Left ventricle myocardium inferior (tissue), 1 donor: ENCODE measurements at places on chromosomes 7 and 10. TPM values are rescaled to one million over a fixed set of nuclear protein-coding genes. Genes with fewer than 3 reads are reported as not detected.
A peak's percentile ranks its signal among the peaks of the same experiment; 100 is the strongest.

Gene CLEC5A
- total RNA-seq: 0.47 TPM

Gene GALNT17
- 95.3 TPM for total RNA-seq

Gene DEPP1
- total RNA-seq: 27.5 TPM

Gene LRGUK
- total RNA-seq: 0.19 TPM

Gene VIM
- 375 TPM for total RNA-seq

Gene PDZD7
- total RNA-seq: 0.27 TPM

Gene UTF1
- not detected for total RNA-seq

Gene ELMO1
- 10.0 TPM for total RNA-seq

Gene HOXA2
- not detected for total RNA-seq

Gene ABCB4
- total RNA-seq: 4.2 TPM

Gene MSRB2
- total RNA-seq: 146 TPM

DNA sequence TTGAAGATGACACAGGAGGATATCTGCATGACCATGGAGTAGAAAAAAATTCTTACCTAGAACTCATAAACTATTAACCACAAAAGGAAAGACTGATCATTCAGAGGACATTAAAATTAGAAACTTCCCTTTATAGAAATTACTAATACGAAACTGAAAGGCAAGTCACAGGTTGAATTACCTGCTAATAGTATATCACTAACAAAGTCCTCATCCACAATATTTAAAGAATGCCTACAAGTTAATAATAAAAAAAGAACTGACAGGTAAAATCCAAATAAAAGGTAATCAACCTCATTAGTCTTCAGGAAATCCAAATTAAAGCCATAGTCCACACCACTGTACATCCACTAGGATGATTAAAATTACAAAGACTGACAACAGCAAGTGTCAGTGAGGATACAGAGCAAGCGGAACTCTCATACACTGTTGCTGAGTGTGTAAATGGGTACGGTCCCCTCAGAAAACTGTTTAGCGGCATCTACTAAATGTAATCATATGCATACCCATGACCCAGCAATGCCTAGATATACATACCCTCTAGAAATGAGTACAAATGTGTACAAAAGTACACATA lies 71.2 kb downstream of the ARHGAP21 start:
- H3K4me3 ChIP-seq: no peak overlapping the region
- peaks cover 51% of the 10 kb centered on the region for H3K4me1 ChIP-seq
- H3K36me3 ChIP-seq: no peaks in the 10 kb centered on the region
- H3K27me3 ChIP-seq: no peaks in the 10 kb centered on the region

DNA sequence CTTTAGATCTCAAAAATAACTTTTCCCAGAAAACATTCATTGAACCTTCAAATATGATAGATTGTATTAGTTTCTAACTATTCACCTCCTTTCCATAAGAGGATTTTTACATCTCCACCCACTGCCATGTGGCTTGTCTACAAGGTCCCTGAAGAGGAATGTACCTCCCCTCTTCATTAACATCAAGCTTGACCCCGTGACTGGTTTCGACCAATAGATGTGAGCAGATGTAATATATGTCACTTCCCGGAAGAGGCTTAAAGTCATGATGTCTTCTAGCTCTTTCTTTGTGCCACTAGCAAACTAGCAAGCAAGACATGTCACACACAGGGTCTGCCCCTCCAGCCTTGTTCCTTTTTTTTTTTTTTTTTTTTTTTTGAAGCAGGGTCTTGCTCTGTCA lies 6.9 kb downstream of the BAZ1B start:
- no peak overlapping the region for H3K27ac ChIP-seq
- H3K4me3 ChIP-seq: no peak overlapping the region
- H3K27me3 ChIP-seq: no peaks in the 10 kb centered on the region
- DNase-seq: no peak
- H3K36me3 ChIP-seq: peaks cover 38% of the 10 kb centered on the region
- peaks cover 58% of the 10 kb centered on the region for H3K4me1 ChIP-seq

GRCh38 chr10:113515161-113515560 lies 37.7 kb upstream of the HABP2 start:
- H3K4me3 ChIP-seq: no peak overlapping the region
- H3K27ac ChIP-seq: no peak overlapping the region
- H3K27me3 ChIP-seq: peaks cover 14% of the 10 kb centered on the region
- DNase-seq: no peak
- no peaks in the 10 kb centered on the region for H3K36me3 ChIP-seq

DNA sequence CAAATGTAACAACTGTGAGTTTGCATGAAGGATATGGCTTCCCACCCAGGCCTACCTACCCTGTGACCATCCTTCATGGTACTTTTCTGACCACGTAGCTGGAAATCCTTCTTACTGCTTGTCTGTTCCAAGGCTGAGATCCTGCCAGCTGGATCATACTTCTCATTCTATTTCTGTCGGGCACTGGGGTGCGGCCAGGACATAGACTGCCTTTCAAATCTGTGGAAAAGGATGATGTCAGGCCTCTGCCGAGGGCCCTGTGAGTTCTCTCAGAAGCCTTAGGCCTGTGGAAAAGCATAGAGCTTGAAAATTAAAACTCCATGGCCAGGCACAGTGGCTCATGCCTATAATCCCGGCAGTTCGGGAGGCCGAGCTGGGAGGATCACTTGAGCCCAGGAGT lies 10.0 kb downstream of the VWC2 start:
- H3K27ac ChIP-seq: peak overlapping the region; percentile 86
- H3K36me3 ChIP-seq: no peaks in the 10 kb centered on the region
- H3K27me3 ChIP-seq: no peaks in the 10 kb centered on the region
- H3K4me3 ChIP-seq: no peak overlapping the region
- H3K4me1 ChIP-seq: peaks cover 77% of the 10 kb centered on the region
- DNase-seq: peak; percentile 70

DNA sequence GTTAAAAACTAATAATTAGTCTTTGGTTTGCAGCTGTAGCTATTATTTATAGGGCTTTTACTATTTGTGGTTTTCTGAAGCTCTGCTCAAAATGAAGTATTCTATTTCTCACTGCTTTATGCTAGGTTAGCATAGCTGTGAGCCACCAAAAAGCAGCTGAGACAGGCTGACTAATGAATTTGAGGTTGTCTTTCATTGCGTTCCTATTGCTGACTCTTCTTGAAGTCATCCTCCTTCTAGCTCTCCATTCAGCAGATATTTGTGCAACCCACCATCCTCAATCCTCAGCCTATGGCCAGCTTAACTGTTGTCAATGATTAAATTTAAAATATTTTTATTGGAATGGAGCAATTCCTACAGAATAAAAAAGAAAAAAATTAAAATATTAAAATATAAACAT lies 2.1 kb upstream of the RALA start:
- no peak for DNase-seq
- peaks cover 45% of the 10 kb centered on the region for H3K4me1 ChIP-seq
- no peaks in the 10 kb centered on the region for H3K36me3 ChIP-seq
- no peak overlapping the region for H3K4me3 ChIP-seq
- no peak overlapping the region for H3K27ac ChIP-seq

- DNase-seq: no peak
- no peak overlapping the region for H3K4me3 ChIP-seq
- H3K36me3 ChIP-seq: no peaks in the 10 kb centered on the region
- H3K27me3 ChIP-seq: no peaks in the 10 kb centered on the region
- peaks cover 38% of the 10 kb centered on the region for H3K4me1 ChIP-seq
Observed at GRCh38 chr10:22634093-22634492, 80.3 kb downstream of the PIP4K2A start.

GRCh38 chr10:53697038-53697437 lies 924.5 kb upstream of the MBL2 start:
- no peak overlapping the region for H3K4me3 ChIP-seq
- no peak overlapping the region for H3K27ac ChIP-seq
- H3K4me1 ChIP-seq: no peaks in the 10 kb centered on the region
- H3K27me3 ChIP-seq: no peaks in the 10 kb centered on the region

GRCh38 chr7:17186745-17187530 lies 111.5 kb upstream of the AHR start:
- no peaks in the 10 kb centered on the region for H3K27me3 ChIP-seq
- no peak overlapping the region for H3K4me3 ChIP-seq
- H3K4me1 ChIP-seq: peaks cover 11% of the 10 kb centered on the region
- no peaks in the 10 kb centered on the region for H3K36me3 ChIP-seq

DNA sequence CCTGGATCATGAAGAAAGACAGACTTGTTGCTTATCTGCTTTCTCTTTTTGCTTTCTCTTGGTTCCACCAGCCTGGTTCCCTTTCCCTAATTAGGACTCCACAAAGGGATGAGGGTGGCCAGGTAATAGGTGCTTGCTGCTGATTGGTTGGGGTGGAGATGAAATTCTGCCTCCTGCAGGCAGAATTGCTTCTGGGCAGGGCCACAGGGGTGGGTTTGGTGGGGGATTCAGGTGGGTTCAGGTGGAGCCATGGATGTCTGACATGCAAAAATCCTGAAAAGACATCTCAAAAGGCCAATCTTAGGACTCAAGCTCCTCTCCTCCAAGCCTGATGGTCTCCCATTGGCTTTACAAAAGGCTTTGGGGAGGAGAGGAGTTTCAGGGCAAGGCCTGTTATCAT lies 25.4 kb upstream of the ACHE start:
- H3K4me1 ChIP-seq: no peaks in the 10 kb centered on the region
- no peak overlapping the region for H3K27ac ChIP-seq
- peaks cover 45% of the 10 kb centered on the region for H3K27me3 ChIP-seq
- H3K36me3 ChIP-seq: no peaks in the 10 kb centered on the region

GRCh38 chr7:115825456-115826115 lies 205.0 kb downstream of the TFEC start:
- H3K36me3 ChIP-seq: no peaks in the 10 kb centered on the region
- H3K4me1 ChIP-seq: no peaks in the 10 kb centered on the region
- DNase-seq: no peak
- H3K27me3 ChIP-seq: no peaks in the 10 kb centered on the region

GRCh38 chr10:31526681-31527080 lies 207.7 kb downstream of the ZEB1 start:
- H3K27me3 ChIP-seq: no peaks in the 10 kb centered on the region
- DNase-seq: no peak
- H3K27ac ChIP-seq: peak overlapping the region; percentile 41
- peaks cover 17% of the 10 kb centered on the region for H3K4me1 ChIP-seq
- peaks cover 41% of the 10 kb centered on the region for H3K36me3 ChIP-seq
- H3K4me3 ChIP-seq: no peak overlapping the region

DNA sequence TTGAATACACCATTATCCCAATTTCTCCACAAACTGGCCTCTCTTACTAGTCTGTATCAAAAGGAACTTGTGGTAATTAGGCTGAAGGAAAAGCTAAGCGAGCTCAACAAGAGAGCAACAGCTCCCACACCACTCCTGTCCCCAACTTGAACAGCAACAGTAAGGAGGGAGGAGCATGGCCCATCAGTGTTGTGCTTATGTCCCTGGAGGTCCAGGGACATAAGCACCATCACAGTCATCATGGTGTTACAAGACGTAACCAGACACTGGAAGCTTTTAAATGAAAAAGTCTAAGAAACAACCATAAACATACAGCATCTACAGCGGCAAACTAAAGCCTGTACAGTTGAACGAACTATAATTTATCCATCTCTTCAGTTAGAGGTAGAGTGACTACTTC lies 989 bp downstream of the ERLIN1 start:
- H3K36me3 ChIP-seq: peaks cover 40% of the 10 kb centered on the region
- peak overlapping the region; percentile 87 for H3K27ac ChIP-seq
- H3K4me3 ChIP-seq: peak overlapping the region; percentile 92
- peaks cover 48% of the 10 kb centered on the region for H3K4me1 ChIP-seq

DNA sequence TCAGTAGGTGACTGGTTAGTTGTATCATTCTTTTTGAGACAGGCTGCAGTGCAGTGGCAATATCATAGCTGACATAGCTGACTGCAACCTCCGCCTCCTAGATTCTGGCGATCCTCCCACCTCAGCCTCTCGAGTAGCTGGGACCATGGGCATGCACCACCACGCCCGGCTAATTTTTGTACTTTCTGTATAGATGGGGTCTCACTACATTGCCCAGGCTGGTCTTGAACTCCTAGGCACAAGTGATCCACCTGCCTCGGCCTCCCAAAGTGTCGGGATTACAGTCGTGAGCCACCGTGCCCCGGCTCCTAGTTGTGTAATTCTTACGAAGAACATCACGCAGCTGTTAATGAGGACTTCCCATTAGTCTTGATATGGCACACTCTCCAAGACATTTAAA lies 123.4 kb upstream of the VKORC1L1 start:
- H3K4me3 ChIP-seq: no peak overlapping the region
- DNase-seq: no peak
- H3K27ac ChIP-seq: no peak overlapping the region
- H3K36me3 ChIP-seq: peaks cover 12% of the 10 kb centered on the region
- peaks cover 33% of the 10 kb centered on the region for H3K4me1 ChIP-seq

DNA sequence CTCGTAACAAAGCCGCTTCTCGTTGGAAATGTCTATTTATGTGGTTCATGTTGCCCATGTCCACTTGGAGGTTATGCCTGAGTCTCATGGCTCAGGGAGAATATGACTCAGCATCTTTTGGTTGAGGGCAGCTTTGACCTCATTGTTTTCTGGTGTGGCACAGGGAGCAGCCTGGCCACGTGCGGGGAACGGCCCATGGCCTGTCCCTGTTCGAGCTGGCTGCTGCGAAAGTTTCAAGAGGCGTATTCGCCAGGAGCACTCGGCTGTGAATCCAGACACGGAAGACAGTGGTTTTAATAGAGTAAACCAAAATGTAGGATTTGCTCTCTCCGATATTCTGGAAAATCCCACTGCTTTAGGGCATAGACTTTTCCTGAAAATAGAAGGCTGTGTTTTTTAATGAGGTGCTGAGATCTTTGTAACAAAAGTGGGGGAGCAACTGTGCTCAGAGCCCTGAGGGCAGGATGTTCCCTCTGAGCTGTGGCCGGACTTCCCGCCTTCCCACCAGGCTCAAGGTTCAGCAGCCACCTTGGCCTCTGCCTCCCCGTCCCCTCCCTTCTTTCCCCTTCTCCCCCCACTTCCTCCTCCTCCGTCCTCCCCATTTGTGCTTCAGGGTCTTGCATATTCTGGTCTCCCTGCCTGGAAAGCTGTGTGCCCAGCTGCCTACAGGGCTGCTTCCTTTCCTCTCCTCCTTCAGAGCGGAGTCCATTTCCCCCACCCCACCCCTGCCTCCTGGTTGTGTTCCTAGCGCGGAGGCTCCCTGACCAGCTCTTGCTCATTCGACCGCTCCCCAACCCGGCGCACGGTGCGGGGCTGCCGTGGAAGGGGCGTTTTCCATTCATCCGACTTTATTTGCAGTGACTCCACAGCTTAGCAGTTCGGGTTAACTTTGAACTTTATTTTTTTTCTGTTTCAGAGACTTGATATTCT lies 642.0 kb downstream of the SDK1 start:
- no peak for DNase-seq
- H3K27ac ChIP-seq: no peak overlapping the region
- no peaks in the 10 kb centered on the region for H3K4me1 ChIP-seq
- no peaks in the 10 kb centered on the region for H3K27me3 ChIP-seq

DNA sequence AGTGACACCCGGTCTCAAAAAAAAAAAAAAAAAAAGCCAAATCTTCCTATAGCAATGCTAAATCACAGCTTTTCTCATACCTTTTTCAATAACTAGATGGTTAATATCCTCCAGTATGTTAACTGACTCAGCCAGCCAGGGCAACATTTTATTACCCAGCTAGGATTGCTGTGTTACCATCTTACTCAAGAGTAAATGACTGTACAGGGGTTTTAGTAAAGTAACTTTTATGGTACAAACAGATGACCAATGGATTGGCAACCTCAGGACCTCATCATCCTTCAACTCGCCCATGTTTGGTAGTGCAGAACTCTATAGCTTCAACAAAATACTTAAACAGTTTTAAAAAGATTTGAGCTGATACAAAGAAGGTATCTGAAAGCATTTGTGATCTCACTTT lies 59.5 kb downstream of the HBP1 start:
- peaks cover 29% of the 10 kb centered on the region for H3K36me3 ChIP-seq
- no peak for DNase-seq
- H3K27ac ChIP-seq: no peak overlapping the region
- H3K4me1 ChIP-seq: peaks cover 27% of the 10 kb centered on the region
- no peaks in the 10 kb centered on the region for H3K27me3 ChIP-seq

GRCh38 chr7:124074007-124074406 lies 41.1 kb upstream of the TMEM229A start:
- no peaks in the 10 kb centered on the region for H3K36me3 ChIP-seq
- no peak overlapping the region for H3K27ac ChIP-seq
